CD8-positive, alpha-beta memory T cell (primary cell): ENCODE measurements at places on chromosomes 6 and 20.
A peak's percentile ranks its signal among the peaks of the same experiment; 100 is the strongest.

DNA sequence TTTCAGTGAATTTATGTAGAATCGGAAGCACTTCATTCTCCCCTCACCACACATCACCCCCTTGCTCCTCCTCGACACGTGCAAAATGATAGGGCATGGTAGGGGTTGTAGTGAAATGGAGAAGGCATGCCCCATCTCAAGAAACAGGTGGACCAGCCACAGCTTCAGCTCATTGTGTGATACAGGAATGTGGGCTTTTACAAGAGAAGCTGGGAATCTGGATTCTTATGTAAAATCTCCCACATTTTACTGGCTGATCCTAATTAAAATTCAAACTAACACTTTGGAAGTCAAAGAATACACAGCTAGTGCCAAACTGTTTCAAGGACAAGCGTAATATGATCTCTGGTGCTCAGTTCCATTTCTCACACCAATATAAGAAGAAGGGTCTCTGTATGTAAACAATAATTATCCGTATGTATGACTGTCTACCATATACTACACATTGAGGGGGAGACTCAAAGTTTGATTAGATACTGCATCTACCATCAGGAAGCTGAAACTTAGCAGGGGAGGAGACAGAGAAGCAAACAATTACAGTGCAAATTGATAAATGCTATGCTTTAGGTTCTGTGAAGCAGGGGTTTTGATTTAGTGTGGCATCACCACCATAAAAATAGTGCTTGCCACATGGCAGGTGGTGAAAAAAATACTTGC, 24.3 kb upstream of the KIAA0408 start:
- peak overlapping the region; percentile 45 for H3K4me3 ChIP-seq
- H3K27me3 ChIP-seq: no peaks in the 10 kb centered on the region
- DNase-seq: no peak
- no peak overlapping the region for H3K27ac ChIP-seq
- H3K4me1 ChIP-seq: peaks cover 14% of the 10 kb centered on the region
- H3K36me3 ChIP-seq: no peaks in the 10 kb centered on the region

DNA sequence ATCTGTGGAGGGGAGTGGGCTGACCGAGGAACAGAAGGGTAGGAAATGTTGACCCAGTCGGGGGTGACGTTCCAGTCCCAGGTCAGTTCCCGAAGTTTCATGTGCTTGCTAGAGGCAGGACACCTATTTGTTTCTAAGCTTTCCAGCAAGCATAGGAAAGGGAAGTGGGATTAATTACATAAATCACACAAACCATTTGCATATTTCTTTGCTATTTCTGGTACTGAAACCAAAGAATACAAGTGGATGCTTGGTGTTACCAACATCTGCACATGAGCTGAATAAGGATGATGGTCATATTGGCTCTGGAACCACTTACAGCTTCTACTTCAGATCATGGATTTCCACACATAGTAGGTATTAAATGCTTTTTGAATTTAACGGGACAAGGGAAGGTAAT, 546.5 kb downstream of the PRKN start:
- no peaks in the 10 kb centered on the region for H3K4me1 ChIP-seq
- no peak overlapping the region for H3K27ac ChIP-seq
- H3K36me3 ChIP-seq: no peaks in the 10 kb centered on the region

- no peaks in the 10 kb centered on the region for H3K27me3 ChIP-seq
- no peak overlapping the region for H3K27ac ChIP-seq
- H3K4me3 ChIP-seq: no peak overlapping the region
- no peaks in the 10 kb centered on the region for H3K36me3 ChIP-seq
- peaks cover 33% of the 10 kb centered on the region for H3K4me1 ChIP-seq
Observed at GRCh38 chr6:127768223-127768622, 132.6 kb downstream of the THEMIS start.

DNA sequence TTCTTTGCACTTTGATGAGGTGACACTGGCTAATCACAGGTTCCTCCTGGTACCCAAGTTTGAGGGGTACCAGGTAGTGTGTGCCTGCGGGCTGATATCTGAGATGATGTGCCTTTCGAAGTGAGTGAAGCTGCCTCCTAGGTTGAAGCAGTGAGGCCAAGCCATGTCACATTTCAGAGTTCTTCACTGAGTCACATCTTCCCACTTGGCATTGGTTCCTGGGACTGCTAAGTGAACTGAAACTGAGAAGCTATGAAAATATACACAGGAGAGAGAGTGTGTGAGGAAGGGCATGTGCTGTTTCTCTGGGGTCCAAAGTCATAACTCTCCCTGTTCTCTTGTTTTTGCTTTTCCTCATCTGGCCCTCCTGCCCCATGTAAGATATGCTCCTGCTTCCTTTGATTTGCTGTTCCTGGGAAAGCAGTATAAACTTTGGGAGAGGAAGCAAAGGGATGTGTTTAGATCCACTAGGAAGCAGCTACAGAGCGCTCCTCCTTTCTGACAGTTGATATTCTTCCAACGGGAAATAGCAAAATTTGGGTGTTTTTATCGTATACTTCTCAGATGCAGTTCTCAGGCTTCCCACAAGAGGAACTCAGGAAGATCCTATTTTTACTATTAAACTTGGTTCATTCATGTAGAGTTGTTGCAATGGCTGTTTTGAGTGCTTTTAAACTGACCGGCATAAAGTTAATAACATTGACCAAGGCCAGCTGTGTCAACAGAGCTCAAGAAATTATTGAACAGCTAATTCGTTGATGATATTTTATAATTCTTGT, 153.7 kb downstream of the MOXD1 start:
- no peaks in the 10 kb centered on the region for H3K27me3 ChIP-seq
- H3K4me1 ChIP-seq: no peaks in the 10 kb centered on the region
- DNase-seq: no peak
- no peak overlapping the region for H3K4me3 ChIP-seq
- H3K27ac ChIP-seq: no peak overlapping the region

DNA sequence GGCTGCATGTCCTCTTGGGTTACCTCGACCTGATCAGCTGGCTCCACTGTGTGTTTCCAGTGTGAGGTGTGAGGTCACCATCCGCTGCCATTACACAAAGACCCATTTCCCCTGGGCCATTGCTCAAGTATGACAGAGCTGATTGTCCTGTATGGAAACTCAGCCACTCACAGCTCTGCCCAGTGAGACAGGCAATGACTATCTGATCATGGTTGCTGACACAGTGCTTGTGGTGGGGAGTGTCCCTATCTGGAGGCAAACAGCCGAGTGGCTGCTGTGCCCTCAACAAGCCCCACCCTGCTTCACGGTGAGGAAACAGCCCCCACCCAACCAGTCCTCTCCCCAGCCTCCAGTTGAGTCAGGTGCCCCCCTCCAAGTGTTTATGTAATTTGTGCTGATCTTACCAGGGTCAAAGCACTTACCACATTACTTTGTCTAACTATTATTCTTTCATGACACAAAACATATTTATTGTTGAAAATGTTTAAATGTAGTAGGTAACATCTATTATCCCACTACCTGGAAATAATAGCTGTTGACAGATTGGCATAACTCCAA, 11.7 kb upstream of the MAPK13 start:
- peak overlapping the region; percentile 57 for H3K27ac ChIP-seq
- no peaks in the 10 kb centered on the region for H3K27me3 ChIP-seq
- H3K4me3 ChIP-seq: peak overlapping the region; percentile 0

GRCh38 chr6:23269436-23269835, 700.1 kb downstream of the HDGFL1 start:
- no peaks in the 10 kb centered on the region for H3K4me1 ChIP-seq
- H3K27me3 ChIP-seq: no peaks in the 10 kb centered on the region
- H3K4me3 ChIP-seq: no peak overlapping the region
- H3K27ac ChIP-seq: no peak overlapping the region
- H3K36me3 ChIP-seq: no peaks in the 10 kb centered on the region

DNA sequence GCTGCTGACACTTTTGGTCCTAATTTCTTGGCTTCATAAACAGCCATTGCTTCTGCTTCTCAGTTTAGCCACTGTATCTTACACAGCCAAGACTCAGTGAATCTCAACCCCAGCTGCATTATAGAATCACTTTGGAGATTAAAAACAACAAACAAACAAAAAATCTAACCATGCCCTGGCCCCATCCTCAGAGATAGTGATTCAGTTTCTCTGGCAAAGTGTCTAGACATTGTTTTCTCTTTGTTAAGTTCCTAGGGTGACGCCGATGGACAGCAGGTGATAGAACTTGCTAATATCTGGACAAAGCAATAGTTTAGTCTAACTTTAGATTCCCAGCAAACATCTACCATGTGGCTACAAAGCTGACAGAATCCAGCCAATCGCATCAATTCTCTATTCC, 2.9 kb downstream of the ADGRF5 start:
- DNase-seq: no peak
- no peaks in the 10 kb centered on the region for H3K27me3 ChIP-seq
- H3K4me1 ChIP-seq: no peaks in the 10 kb centered on the region
- H3K36me3 ChIP-seq: no peaks in the 10 kb centered on the region
- no peak overlapping the region for H3K27ac ChIP-seq
- H3K4me3 ChIP-seq: no peak overlapping the region

GRCh38 chr6:89132057-89132456, 13.8 kb upstream of the PM20D2 start:
- H3K36me3 ChIP-seq: no peaks in the 10 kb centered on the region
- no peak overlapping the region for H3K27ac ChIP-seq
- H3K4me1 ChIP-seq: no peaks in the 10 kb centered on the region
- no peak overlapping the region for H3K4me3 ChIP-seq
- DNase-seq: no peak
